ENCODE measurements at places on chromosomes 2 and 18.
A peak's percentile ranks its signal among the peaks of the same experiment; 100 is the strongest.

DNA sequence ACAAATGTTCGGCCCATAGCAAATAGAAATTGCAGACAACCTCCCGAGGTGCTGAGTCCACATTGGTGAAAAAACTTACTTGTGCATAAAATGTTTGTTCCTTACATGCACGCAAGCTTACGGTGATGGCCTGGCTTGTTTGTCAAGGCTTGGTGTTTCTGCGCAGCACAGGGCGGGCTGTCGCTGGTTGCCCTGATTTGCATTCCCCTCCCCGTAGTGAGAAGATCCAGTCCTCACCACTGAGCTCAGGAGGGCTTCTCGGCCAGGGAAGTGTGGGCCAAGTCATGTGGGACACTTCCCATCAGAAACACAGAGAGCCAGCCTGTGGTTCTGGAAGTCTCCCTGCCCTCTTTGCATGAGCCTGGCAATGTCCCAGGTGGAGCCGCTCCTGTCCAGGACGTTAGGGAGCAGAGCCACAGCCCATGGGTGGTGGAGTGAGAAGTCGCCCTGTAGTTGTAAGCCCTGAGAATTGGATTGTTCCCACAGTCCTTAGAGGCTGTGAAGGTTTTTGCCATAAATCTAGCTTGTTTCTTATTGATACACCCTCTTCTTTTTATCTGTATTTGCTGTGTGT is 152.7 kb downstream of the TWIST2 start:
- no peak for DNase-seq

GRCh38 chr2:138280999-138281695 is 220.4 kb upstream of the SPOPL start:
- no peak for DNase-seq

DNA sequence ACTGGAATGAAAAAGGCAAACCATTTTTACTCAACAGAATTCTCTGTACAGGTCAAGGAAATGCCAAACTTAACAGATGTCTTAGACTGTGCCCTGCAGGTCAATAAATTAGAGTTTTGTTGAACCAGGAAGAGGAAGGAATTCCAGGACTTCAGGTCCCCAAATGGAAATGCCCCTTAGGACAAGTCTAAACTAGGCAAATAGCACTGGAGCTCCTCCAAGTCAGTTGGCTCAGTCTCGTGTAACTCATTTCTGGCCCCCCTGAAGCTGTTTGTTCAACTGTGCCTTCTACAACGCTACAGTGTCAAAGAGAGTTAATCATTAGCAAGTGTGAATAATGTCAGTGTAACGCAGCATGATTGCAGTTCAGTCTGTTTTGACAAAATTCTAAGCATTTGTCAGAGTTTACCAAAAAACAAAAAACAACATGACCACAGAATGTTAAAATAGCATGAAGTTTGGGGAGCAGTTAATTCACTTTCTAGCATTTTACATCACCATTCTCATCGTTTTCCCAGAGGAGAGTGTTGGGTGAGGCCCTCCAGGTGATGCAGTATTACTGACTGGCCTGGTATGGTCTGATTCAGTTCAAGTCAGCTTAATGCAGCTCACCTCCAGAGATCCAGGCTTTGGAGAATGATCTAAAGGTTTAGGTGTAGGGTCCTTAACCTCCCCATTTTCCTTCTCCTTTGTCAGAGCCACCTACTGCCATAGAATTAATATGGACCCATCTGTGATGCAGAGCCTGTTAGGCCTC is 108.1 kb downstream of the AQP4 start:
- DNase-seq = no peak

DNA sequence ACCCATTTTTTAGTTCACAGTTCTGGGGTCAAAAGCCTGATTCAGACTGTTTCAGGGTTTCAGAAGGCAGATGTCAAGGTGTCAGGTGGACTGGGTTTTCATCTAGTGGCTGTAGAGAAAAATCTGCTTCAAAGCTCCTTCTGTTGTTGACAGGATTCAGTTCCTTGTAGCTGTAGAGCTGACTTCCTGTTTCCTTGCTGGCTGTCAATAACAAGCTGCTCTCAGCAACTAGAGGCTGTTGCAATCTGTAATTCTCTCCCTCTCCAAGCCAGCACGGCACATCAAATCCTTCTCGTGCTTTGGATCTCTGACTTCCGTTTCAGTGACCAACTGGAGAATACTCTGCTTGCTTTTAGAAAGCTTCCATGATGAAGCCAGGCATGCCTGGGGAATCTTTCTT is 179.4 kb downstream of the DOK6 start:
- DNase-seq = no peak

GRCh38 chr2:29335396-29335795 is 220.2 kb downstream of the CLIP4 start:
- no peak for DNase-seq

- no peak for DNase-seq
These were observed 26.1 kb downstream of the KIF5C start for GRCh38 chr2:148901142-148901541.

DNA sequence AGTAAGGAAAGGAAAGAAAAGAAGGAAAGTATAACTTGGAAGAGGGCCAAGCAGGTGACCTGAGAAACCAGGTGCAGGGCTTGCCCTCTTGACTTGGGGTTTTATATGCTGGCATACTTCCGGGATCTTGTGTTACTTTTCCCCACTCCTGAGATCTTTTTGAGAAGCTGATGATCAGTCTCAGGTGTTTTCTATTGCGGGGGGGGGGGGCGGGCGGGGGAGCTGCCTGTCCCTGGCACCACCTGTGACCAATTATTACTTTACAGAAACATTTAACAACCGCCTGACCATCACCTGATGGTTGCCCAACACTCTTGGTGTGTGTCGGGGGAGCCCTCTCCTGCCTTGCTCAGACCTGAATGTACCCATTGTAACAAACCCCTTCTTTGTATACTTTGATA is 6.9 kb upstream of the CASP10 start:
- no peak for DNase-seq

DNA sequence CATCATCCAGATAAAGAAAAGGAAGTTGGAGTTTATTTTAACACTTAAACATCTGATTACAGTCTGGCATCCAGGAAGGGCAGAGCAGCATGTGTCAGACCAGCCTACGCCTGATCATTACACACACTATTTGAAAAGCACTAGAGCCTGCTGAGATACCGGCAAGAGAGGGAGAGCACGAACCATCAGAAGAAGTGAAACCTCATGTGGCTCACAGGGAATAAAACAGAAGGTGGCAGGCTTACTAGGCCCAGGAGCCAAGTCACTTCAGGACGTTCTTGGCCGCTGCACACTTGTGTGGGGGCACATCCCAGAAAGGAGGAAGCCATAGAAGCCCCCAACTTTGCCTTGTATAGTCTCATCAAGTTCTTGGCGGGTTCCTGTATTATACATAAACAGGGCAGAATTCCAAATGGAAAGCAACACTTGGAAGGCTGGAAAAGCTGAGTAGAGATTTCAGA is 105.5 kb downstream of the UGGT1 start:
- DNase-seq = no peak

- DNase-seq = no peak
These were observed 136.7 kb downstream of the SH3BP4 start for GRCh38 chr2:235088496-235088921.

GRCh38 chr2:20942646-20943125 is 101.2 kb downstream of the APOB start:
- DNase-seq = no peak

DNA sequence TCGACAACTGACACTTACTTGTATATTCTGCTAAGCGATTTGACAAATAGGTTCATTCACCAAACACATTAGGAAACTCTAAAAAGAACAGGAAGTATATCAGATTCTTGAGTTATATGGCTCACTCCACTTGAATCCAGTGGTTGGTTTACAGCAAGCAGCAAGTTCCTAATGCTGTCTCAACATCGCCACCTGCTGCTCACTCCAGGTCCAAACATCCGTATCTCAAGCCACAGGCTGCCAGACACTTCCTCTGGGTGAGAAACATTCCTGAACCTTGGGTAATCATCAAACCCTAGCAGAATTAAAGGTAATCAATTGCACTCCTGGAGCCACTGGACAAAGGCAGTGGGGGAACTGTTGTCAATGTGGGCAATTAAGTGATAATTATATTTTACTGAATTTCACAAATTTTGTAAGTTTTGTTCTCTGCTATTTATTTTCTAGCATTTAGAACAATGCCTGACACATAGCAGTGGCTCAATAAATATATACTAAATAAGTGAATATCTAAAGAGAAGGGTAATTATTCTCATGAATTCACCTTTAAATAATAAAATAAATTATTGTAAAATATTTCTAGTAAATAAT is 107.1 kb upstream of the TTN start:
- peak; percentile 71 for DNase-seq

DNA sequence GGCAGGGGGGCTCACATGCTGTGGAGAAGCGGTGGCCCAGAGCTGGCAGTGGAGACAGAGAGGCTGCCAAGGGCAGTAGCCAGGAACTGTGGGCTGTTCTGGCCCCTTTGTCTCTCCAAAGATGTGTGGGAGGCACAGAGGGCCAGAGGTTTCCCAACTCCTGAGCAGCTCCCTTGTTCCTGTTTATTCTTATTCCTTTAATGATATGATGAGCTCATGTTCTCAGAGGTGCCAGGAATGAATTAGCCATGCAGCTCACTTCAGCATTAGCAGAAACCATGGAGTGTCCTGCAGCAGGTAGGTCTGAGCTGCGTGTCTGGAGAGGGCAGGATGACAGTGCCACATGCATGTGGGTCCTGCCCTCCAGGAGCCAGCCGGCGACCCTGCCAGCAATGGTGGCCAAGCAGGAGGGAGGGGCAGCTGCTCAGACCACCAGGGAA is 77.9 kb upstream of the FZD7 start:
- no peak for DNase-seq

DNA sequence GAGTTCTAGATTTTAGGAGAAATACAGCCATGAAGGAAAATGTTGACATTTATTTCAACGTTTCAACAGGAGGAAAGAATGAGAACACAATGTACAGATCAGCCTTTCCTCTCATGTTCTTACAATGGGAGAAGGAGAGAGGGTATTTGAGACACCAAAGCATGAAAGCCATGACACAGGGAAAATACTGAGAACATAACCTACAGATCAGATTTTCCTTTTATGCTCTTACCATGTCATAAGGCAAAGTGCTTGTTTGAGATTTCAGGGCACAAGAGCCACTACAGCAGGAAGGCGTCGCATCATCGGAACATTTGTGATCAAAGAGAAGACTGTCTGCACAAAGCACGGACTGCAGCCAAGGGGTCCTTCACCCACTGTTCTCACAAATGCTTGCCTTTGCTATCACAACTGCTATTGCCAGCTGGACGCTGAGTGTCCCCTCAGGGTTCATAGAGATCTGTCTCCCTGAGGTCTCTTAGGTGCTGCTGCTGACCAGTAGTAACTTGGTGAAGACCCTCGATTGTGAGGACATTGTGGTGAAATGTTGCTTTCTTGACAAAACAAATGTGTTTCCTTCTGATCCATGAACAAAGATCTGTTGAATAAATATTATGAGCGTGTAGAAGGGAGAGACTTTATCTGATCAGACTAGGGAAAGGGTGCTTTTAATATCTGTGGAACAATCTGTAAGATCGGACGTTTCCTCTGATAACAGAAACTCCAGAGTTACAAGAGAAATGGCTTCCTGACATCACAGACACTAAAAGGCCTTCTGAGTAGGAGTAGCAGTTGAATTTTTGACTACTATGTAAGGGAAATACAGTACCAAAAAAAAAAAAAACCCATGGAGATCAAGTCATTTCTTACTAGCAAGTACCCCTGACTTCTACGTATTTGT is 6.4 kb upstream of the IL1RL1 start:
- no peak for DNase-seq

DNA sequence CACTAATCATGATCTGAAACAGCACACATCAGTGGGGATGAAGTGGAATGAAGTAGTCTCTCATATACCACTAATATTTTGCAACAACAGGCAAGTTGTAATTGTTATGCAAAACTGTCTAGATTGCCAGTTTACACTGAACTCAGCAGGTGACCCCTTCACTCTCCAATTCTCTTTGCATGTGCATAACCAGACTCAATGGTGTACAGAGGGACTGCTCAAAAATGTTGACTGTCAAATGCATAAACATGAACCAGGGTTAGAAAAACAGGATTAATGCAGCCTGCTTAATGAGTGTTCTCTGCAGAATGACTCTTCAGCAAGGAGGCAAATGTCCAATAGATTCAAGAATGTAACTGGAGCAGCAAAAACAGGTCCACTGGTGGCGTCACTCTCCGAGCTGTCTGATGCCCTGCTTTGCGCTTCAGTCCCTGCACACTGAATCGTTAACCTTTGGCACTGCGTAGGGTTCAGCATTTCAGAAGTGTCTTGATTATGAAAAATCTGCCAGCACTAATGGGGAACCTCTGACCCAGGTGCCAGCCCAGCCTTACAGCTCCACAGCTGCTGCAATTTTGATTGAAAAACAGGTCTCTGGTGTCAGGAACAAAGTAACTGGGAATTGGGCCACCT is 209.3 kb downstream of the TDRD15 start:
- DNase-seq = no peak

- no peak for DNase-seq
These were observed 426.1 kb upstream of the FANCL start for GRCh38 chr2:58667137-58667774.

DNA sequence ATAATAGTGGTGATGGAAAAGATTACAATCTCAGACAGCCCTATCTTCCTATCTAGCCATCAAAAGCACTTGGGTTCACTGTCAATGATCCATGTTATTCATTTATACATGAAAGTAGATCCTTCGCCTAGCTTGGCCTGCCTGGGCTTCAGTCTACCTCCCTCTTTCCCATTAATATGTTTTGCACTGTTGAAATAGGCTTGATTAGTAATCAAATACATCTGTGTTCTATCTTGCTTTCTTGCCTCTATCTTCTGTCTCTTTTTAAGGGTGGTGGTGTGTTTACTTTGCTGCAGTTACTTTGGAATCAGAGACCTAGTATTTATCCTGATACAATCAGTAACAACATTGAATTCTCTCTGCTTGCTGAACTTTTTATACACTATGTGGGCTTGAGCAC is 521.2 kb downstream of the TNS1 start:
- no peak for DNase-seq

- DNase-seq = no peak
These were observed 10.0 kb downstream of the TCF4 start for GRCh38 chr18:55577812-55578539.

- no peak for DNase-seq
These were observed 99.3 kb downstream of the SPATS2L start for GRCh38 chr2:200405599-200406298.

DNA sequence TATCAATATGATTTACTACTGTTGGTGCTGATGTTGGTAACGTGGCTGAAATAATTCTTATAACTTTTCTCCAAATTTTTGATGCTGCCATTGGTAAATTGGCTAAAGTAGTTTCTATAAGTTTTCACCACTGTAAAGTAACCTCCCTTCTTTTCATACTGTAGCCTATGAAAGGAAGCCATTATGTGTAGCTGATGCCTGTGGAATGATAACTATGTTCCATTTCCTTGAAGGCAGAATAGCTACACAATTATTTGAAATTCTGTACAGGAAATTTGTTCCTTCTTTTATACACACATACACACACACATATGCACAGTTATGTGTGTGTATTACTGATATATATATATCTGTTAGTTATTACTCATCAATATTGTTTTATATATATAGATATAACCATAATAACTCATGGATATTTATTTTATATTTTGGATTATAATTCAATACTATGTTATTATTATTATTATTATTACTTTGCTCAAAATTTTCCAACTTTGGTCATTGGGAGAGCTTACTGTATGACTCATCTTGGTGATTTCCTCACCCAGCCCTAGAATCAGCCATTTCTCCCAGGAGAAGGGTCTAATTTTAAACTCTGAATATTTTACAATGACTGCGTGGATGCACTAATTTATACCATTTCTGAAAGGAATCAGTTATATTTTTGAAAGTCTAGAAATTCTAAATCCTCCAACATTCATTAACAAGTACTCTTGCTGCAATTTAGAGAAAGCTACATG is 1677.7 kb downstream of the SUCLG1 start:
- DNase-seq = no peak

- DNase-seq = peak; percentile 52
These were observed 1.1 kb downstream of the GLI2 start for GRCh38 chr2:120736624-120737339.
